Thoracic aorta (tissue), 2 donors: ENCODE measurements at places on chromosomes 2 and 18.

- DNase-seq, result no peak
Observed at GRCh38 chr2:74080346-74080745, 67.4 kb downstream of the BOLA3 start.

- no peak for DNase-seq
Observed at GRCh38 chr2:34567128-34567527, 968.0 kb upstream of the FAM98A start.

GRCh38 chr2:160993654-160994061 lies 166.6 kb upstream of the TANK start:
- no peak for DNase-seq

GRCh38 chr2:27792759-27793158 lies 21.2 kb downstream of the MRPL33 start:
- DNase-seq, result no peak

GRCh38 chr2:122927197-122927596 lies 1097.9 kb upstream of the CNTNAP5 start:
- no peak for DNase-seq

DNA sequence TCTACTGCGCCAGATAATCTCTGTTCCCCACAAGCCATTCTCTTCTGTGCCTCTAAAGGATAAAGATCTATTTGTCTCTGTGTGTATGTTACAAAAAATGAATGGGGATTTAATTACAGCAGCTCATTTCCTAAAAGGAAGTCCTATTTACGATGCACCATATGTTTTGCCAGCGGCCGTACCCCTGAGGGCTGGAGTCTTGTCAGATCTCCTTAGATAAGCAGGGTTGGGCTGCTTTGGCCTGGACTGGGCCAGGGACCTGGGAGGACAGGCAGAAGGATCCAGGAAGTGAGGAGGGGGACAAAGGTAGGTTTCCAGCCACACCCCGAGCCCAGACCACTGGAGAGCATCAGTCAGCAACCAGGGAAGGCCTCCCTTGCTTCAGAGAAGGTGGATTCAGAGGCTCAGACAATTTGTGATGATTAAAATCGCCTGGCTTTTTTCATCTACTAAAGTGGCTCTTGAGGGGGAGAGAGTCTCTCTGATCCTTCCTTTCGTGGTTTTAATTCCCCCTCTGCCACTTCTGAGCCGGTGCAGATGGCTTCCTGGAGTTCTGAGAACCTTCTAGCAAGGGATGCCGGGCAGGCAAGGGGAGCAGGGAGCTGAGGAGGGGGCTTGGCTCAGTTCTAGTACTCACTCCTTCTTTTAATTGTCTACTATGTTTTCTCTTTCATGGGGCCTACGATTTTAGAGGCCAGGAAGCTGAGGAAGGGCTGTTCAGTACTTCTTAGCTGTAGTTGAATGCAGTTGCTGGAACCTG lies 42.1 kb downstream of the MYCN start:
- no peak for DNase-seq

DNA sequence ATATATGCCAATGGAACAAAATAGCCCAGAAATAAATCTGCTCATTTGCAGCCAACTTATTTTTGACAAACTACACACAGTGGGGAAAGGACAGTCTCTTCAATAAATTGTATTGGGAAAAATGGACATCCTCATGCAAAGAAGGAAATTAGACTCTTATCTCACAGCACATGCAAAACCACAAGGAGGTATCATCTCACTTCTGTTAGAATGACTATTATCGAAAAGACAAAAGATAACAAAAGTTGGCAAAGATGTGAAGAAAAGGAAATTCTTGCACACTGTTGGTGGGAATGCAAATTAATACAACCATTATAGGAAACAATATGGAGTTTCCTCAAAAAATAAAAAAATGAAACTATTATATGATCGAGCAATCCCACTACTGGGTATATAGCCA lies 16.3 kb upstream of the WDR75 start:
- DNase-seq, result no peak

DNA sequence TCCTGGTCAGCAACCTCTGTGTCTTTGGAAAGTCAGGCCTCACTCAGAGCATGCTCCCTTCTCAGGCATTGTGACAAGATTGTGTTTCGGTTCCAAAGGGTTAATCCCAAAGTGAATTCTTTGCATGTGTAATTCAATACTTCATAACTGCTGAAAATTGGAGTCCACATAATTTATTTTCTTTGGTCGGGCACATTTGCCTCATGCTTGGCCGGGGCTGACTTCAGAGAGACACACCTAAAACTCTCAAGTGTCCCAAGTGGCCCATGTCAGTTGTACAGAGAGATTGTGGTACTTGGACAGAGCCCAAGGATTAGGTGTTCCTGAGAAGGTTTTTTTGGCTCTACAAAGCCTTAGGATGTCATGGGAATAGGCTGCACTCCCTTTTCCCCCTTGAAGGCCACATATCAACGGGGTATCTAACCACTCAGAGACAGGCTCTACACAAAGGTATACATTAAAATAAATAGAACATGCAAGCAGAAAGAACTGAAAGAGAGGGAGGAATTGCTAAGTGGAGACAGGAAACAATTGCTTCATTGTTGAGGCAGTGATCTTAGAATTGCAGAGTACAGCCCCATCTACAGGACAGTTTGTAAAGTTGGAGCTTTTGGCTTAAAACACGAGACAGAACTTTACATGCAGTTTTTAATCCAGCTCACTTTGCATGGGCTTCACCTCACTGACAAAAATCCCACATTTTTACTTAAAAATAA lies 1232.3 kb upstream of the ZEB2 start:
- DNase-seq, result no peak

- no peak for DNase-seq
Observed at GRCh38 chr2:165587335-165587938, 117.9 kb downstream of the CSRNP3 start.

DNA sequence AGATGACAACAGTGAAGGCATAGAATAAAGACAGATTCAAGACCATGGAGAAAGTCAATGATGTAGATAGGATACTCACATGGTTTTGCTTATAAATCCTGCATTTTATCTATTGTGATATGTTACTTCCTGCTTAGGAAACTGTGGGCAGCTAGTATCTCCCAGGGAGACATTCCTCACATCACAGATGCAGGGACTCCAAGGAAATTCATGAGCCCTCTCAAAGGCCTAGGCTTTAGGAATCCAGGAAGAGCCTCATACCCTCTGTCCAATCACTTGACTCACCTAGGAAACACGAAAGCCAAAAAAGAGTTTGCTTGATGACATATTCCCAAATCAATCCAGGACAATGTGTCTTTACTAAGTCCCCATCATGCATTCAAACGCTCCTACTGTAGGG lies 247.8 kb upstream of the KLHL29 start:
- no peak for DNase-seq

- no peak for DNase-seq
Observed at GRCh38 chr2:167842047-167842446, 405.3 kb downstream of the STK39 start.

- DNase-seq, result no peak
Observed at GRCh38 chr2:14533131-14533757, 99.3 kb upstream of the LRATD1 start.

GRCh38 chr2:105416156-105416555 lies 17.3 kb upstream of the FHL2 start:
- no peak for DNase-seq

GRCh38 chr2:112137516-112138158 lies 548 bp upstream of the FBLN7 start:
- no peak for DNase-seq

GRCh38 chr2:174282441-174282840 lies 34.1 kb upstream of the OLA1 start:
- no peak for DNase-seq
